ENCODE measurements at places on chromosomes 12 and 14.

DNA sequence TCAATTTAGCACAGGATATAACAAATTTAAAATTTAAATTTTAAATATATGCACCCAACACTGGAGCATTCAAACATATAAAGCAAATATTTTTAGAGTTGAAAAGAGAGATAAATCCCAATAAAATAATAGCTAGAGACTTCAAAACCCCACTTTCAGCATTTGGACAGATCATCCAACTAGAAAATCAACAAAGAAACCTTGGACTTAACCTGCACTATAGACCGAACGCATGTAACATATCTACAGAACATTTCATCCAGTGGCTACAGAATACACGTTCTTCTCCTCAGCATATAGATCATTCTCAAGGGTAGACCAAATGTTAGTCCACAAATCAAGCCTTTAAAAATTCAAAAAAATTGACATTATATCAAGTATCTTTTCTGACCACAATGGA is 64.0 kb downstream of the SPTSSA start:
- DNase-seq, result no peak

DNA sequence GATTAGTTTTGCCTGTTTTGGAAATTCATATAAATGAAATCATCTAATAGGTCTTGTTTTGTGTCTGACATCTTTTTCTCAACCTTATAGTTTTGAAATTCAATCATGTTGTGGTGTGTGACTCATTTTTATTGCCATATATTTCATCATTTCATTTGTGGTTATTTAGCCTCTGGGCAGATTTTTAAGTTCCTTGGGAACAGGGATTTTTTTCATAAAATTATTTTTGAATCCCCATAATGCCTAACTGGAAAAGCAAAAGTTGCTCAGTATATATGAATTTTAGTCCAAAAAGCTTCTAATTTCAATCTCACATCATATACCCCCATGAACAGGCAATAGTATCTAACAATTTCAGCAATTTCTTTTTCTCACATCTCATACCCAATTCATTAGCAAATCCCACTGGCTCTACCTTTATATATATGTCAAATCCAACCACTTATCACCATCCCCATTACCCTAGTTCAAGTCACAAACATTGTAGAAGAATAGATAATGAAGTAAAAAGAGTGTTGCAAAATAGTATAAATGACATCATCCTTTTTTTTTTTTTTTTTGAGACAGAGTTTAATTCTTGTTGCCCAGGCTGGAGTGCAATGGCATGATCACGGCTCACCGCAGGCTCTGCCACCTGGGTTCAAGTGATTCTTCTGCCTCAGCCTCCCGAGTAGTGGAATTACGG is 2.6 kb upstream of the OR6J1 start:
- DNase-seq, result no peak

DNA sequence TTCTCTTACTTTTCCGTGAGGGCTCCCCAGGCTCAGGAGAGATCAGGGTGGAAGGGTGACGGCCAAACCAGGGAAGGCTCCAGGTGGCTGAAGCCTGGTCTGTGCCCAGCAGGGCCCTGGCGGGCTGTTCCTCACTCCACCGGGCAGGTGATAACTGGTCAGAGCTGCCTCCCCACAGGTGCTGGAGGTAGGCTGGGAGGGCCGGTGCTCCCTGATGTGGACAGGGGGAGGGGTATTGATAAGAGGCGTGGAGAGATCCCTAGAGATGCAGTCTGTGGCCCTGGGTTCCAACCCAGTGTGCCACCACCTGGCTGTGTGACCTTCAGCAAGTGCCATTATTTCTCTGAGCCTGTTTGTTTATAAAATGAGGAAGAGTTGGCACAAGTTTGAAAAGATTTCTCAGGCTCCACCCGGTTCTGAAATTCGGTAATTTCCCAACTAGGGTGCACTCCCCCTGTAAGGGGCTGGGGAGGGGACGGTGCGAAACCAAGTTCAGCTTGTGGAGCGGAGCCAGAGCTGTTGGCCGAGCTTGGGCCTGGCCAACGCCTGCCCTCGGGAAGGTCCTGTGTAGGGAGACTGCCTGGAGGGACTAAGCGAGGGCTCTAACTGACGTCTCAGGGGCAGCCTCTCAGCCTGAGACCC is 1.0 kb upstream of the NR4A1 start:
- DNase-seq, result no peak

- DNase-seq, result no peak
Observed at GRCh38 chr14:101927859-101928258, 36.5 kb upstream of the DYNC1H1 start.

DNA sequence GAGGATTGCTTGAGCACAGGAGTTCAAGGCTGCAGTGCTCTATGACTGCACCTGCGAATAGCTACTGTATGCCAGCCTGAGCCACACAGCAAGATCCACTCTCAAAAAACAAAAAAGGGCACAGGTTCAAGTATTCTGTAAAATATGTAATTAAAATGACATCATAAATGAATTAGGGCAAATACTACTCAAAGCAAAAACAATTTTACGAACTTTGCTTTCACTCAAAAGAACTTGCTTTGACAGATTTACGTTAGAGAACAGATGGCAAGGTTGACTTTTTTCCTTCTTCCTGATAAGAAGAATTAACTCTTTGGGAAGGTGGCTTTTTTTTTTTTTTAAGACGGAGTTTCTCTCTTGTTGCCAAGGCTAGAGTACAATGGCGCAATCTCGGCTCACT is 44.0 kb upstream of the EAPP start:
- DNase-seq, result no peak

DNA sequence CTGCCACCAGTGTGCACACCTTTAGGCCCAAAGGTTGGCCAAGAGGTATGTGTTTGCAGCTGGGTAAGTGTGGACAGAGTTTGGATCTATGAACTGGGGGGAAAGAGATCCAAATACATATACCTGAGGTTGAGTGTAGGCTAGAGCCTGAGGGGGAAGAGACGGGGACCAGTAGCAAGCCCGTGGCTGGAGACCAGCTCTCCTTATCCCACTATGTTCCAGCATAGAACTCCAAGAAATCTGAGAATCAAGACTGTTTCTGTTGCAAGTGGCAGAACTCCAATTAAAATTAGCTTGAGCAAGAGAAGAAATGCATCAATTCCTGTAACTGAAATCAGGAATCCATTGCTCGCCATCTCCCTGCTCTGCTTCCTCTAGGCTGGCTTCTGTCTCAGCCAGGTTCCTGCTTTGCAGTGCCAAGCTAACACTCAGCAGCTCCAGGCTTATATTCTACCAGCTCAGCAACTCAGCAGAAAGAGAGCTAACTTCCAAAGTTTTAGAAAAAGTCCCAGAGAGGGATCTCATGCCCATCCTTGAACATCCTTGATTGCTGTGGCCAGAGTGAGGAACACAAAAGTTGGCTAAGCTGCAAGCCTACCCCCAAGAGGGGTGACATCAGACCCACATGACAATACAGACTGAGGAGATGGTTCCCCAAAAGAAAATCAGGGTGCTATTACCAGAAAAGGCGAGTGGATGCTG is 1.5 kb upstream of the PCK2 start:
- DNase-seq, result no peak

GRCh38 chr14:68950111-68950510 is 29.0 kb downstream of the ACTN1 start:
- no peak for DNase-seq

DNA sequence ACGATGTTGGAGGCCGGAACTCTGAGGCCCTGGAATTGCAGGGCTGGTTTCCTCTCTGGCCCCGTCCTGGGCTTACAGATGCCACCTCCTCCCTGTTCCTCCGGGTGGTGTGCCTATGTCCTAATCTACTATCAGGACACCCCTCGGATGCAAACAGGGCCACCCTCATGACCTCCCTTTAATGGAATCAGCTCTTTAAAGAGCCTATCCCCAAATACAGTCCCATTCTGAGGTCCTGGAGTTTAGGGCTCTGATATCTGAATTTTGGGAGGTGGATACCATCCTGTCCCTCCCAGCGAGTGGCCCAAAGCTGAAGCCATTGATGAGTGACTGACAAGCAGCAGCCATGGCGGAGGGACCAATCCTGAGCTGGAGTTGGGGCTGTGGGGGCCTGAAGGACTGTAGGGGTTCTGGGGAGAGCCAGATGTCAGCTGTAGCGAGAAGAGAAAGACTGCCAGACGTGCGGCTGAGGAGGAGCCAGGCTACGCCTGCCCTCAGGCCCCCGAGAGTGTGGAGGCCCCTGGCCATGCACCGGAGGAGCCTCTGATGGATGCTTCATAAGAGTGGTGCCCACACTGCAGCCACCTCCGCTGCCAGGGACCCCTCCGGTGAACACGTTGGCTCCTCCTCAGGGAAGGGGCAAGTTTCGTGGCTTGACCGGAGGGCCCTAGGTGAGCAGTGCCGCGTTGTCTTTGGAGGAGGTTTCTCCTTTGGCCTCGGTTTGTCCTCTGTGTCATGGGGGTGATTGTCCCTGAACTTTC is 100.2 kb downstream of the KIF26A start:
- DNase-seq, result no peak

DNA sequence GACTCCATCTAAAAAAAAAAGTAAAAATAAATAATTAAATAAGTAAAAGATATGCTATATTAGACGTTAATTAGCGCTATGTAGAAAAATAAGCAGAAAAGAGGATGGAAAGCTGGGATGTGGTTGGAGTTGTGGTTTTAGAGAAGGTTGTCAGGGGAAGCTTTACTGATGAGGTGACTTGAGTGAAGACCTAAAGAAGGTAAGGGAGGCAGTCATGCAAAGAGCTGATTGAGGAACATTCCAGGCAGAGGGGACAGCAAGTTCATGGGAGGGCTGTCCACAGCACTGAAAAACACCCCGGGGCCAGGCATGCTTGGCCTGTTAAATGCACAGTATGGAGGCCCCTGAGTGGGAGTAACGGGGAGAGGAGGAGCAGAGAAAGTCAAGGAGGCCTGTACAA is 15.7 kb downstream of the SMAGP start:
- no peak for DNase-seq

DNA sequence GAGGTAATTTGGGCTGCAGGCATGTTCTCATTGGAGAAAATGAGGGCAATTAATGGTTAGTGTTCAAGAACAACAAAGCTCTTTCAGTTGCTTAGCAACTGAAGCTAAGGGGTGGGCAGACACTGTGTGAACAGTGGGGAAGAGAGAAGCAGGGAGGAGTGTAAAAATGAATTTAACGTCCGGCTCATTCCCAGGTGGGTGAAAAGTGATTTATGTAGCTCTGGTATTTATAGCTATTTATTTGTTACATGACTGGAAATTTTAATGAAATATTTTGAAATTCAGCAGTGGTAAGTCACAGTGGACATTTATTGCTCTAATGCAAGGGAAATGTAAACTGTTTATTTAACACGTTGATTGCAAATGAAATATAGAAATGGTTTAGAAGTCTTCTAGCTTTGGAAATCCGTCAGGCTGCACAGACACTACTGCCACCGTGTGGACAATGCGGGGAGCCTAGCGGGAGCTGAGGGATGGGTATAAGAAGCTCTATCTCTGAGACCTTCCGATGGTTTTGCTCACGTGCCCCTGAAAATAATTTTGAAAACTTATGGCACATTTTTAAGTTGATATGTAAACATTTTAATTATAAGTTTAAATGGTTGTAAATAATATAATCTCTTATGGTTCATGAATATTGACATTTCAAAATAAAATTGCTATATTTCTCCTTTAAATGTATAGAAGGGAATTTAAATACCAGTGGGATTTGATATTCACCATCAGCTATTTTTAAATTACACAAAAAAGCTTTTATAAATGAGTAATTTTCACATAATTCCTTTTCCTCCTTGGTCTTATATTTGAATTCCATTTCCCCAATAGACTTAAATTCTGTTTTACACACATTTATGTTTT is 54.4 kb downstream of the E2F7 start:
- peak; percentile 82 for DNase-seq

DNA sequence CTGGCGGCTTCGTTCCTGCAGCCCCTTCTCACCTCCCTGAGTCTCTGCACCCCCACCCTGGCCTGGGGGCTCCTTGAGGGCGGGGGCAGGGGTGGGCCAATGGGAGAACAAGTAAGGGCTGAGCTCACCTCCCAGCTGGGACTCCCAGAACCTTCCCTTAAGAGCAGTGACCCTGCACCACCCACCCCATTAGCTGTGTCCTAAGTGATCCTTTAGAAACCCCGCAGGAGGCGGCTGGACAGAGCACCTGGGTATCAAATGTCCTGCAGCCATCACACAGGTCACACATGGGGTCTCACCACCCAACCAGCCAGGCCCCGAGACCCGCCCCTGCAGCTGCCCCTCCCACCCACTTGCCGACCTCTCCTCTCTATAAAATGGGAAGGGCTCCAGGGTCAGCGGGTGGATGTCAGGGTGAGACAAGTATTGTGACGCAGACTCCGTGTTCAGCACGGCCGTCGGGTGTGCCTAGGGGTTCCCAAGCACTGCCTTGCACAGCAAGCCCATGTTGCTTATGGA is 151.2 kb upstream of the C14orf180 start:
- no peak for DNase-seq

DNA sequence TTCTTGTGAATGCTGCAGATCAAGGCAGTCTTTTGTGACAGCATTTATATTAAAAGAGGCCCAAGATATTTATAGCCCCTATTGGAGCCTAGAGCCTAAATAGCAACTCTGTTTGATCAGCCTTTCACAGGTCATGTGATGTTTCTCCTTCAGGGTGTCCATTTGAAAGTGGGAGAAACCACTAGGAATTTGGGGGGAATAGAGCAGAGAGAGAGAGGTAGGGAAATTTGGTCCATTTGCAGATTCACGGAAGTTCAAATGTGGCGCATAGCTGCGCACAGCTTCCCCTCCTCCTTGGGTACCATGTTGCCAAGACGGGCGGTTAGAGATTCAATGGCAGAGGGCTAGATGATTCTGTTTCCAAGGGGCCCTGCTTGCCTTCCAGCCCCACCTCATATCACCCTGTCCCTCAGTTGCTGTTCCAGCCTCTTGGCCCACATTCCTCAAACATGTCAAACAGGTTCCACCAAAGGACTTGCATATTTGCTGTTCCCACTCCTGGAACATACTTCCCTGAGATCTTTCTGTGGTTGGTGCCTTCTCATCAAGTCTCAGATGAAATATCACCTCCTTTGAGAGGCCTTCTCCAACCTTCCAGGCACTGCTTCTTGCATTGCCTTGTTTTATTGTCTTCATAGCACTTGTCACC is 220.8 kb downstream of the CHST11 start:
- no peak for DNase-seq

DNA sequence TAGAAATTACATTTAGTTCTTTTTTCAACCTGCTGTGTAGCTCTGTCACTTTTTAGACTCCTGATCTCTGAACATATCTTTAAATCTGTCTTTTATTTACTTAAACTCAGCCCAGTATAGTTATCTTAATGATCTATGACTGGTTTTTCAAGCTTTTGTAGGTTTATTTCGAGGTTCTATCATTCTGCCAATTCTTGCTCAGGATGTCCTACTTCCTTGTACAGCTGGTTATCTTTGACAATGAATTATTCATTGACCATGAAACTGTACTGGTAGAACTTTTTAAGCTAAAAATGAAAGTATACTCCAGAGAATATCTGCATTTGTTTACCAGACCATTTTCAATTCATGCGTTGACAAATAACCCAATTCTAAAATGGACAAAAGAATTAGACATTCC is 37.8 kb downstream of the TC2N start:
- no peak for DNase-seq

GRCh38 chr12:114799574-114800487 is 115.9 kb upstream of the TBX3 start:
- DNase-seq, result no peak
